Stimulated activated CD8-positive, alpha-beta memory T cell treated with anti-CD3 and anti-CD28 coated beads, Interleukin-7, amount 100 ng/mL, for 1 hour (primary cell): ENCODE measurements at places on chromosomes 5 and 9.

GRCh38 chr5:42825422-42826148 is 13.9 kb upstream of the SELENOP start:
- no peak for DNase-seq

DNA sequence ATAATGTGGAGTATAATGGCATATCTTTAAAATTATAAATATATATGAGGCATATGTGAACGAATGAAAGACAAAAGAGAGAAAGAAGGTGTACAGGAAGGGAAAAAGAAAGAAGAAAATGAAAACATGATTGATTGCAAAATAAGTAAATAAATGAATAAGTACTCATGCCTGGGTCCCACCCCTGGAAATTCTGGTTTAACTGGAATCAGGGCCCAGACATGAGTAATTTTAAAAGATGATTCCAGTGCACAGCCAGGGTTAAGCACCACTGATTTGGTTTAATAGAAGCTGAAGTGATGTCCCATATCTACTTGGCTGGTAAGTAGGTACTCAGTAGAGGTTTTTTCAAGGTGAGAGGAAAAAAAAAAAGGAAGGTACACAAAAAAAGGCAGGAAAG is 34.0 kb upstream of the HOMER1 start:
- DNase-seq: no peak

GRCh38 chr9:121376214-121376830 is 6.3 kb upstream of the STOM start:
- DNase-seq: no peak

- DNase-seq: no peak
Measured at GRCh38 chr5:150626853-150627276, 13.6 kb upstream of the SYNPO start.

GRCh38 chr5:149205625-149206523 is 64.6 kb downstream of the ABLIM3 start:
- DNase-seq: no peak

DNA sequence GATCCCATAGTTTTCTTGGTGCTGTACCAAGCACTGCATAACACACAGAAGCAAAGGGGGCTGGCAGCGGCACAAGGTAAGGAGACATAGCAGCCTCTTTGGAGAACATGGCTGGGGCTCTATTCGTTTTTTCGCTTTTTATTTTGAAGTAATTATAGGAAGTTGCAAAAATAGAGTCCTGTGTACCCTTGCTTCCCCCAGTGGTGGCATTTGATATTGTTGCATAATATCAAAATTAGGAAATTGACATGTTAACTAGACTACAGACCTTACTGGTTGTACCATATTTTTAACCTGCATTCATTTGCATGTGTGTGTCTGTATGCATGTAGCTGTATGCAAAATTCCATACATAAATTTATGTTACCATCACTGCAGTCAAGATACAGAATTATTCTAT is 6.6 kb upstream of the UBQLN1 start:
- no peak for DNase-seq

- DNase-seq: no peak
Measured at GRCh38 chr9:116116393-116116792, 37.2 kb upstream of the PAPPA start.

DNA sequence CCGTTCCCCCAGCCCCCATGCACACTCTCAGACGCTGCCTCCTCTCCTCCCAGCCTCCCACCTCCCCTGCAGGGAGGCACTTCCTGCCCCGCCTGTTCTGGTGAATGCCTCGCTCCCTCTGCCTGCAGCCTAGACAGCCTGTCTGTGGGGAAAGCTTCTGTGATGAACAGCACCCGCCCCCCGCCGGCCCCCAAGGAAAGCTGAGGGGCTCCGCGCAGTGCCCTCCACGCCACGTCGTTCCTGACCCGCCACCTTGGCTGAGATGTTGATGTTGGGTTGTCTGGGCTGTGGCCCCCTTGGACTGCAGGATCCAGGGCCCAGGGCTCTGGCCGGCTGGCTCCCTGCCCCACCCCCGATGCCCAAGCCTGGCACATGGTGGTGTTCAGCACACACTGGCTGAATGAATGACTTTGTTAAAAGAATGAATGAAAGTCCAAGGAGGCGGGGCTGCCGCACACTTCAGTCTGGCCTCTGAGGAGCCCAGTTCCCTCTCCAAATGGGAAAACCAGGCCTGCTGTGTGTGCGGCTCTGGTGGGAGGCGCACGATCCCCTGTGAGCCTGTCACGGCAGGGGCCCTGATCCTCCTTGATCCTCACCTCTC is 2.1 kb upstream of the MYMK start:
- DNase-seq: no peak

GRCh38 chr9:113906411-113907110 is 30.5 kb downstream of the ZNF618 start:
- no peak for DNase-seq

GRCh38 chr9:89052470-89053097 is 61.3 kb downstream of the S1PR3 start:
- DNase-seq: no peak

GRCh38 chr9:87753313-87753712 is 27.4 kb downstream of the CTSL start:
- no peak for DNase-seq

- no peak for DNase-seq
Measured at GRCh38 chr5:73378070-73378469, 70.5 kb downstream of the FOXD1 start.

DNA sequence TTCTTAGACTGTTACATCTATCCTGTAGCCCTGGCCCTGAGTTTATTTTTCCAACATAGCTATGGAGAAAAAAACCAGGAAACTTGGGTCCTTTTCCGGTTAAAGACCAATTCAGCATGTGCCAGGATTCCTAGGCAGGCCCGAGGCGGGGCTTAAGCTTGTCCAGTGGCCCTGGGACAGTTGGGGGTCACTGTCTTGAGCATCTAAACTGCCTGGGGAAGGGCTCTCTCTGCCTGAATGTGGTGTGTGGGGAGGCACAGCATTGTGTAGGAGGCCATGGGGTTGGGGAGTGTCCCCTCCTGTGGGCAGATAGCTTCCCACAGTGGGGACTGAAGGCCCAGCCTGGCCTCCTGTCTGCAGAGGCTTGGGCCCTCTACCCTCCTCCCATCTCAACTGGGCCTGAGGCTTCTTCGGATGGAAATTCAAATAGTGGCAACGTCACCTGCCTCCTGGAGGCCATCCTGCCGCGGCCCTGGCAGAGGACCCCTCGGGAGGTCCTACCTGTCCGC is 88.8 kb downstream of the PHF2 start:
- no peak for DNase-seq

DNA sequence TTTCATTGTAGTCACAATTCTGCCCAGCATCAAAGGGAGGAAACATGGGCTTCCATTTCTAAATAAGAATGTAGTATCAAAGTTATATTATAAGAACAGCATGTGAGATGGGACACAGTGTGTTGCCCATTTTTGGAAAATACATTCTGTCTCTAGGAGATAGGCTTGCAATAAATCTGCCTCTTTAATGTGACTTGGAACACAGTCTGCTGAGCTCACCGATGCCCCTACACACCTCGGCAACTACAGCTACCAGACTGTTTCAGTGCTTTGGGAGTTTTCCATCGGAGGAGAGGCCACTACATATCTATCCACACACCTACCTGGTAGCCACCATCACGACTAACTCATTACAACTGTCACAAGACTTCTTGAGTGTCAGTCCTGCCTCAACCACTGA is 18.9 kb upstream of the FCHO2 start:
- DNase-seq: no peak

- no peak for DNase-seq
Measured at GRCh38 chr5:109335114-109335513, 74.7 kb downstream of the PJA2 start.

DNA sequence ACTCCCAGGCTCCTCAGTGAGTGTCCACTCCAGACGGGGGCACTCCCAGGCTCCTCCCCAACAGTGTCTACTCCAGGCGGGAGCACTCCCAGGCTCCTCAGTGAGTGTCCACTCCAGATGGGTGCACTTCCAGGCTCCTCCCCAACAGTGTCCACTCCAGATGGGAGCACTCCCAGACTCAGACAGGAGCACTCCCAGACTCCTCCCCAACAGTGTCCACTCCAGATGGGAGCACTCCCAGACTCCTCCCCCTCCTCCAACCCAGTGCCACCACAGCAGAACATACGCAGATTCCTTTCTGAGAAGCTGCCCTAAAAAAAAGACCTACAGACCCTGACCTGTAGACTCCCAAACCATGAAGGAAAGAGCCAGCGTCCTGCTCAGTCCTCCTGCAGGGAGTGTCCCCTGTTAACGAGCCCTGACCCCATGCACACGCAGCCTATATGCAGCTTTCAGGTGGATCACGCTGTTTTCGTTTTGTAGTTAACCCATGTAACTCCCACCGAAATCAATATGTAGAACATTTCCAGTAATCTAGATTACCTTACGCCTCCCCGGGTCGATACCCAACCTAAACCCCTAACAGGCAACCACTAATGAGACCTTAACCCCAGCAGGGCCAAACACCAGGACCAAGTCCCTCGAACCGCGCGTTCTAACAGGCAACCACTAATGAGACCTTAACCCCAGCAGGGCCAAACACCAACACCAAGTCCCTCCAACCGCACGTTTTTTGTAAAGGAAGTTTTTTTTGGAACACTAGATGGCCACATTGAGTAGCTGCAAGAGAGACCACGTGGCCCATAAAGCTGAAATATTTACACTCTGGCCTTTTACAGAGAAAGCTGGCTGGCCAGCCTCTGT is 15.7 kb downstream of the PNPLA7 start:
- DNase-seq: no peak

DNA sequence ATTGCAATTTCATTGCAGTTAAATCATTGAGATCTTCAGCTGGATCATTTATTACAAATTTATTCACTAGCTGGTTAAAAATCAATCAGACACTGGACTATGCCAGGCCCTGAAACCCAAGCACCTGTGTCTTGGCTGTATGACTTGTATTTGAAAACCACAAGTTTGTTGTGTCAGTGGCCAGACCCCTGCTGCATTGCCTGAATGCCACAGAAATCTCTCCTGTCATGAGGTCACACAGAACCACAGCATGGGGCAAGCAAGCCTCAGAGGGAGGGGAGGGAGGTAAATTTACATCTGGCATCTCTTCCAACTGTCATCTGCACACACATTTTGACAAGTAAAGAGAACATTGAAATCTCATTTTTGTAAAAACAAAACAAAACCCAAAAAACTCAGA is 90.0 kb downstream of the ARRDC3 start:
- no peak for DNase-seq

- DNase-seq: no peak
Measured at GRCh38 chr9:87581513-87581912, 83.8 kb downstream of the DAPK1 start.

DNA sequence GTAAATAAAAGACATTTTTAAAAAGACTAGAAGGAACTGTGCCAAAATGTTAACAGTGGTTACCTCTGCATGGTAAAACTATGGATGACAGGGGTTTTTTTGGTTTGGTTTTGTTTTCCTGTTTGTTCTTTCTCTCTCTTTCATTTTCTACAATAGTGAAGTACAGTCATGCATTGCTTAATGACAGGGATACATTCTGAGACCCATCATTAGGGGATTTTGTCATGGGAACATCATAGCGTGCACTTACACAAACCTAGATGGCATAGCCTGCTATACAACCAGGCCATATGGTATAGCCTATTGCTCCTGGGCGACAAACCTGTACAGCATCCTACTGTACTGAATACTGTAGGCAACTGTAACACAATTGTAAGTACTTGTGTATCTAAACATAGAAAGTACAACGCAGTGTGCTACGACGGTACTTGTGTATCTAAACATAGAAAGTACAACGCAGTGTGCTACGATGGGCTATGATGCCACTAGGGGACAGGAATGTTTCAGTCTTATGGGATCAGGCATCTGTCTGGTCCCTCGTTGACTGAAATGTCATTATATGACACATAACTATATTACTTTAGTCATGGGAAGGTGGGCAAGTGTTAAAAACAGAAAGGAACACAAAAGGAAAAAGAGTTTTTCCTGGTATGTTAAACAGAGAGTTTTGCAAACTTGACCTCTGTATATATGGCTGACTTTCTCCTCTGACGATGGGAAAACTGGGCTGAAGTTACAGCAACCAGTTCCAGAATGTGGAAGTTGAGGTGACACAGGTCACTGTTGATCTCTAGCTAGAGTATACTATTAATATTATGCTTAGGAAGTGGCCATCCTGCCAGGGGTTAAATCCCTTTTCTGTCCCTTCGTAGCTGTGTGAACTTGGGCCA is 7.4 kb upstream of the ADAM19 start:
- no peak for DNase-seq
